Vagina (tissue), 2 donors: ENCODE measurements at places on chromosomes 3 and 15. TPM values are rescaled to one million over a fixed set of nuclear protein-coding genes. Genes with fewer than 3 reads are reported as not detected.

The EXD1 gene
- not detected for total RNA-seq

The ZPLD1 gene
- total RNA-seq, result not detected

The CLSTN2 gene
- total RNA-seq, result 16.0 TPM

The STRIT1 gene
- not detected for total RNA-seq

The SPSB4 gene
- total RNA-seq, result 0.98 TPM

The GP5 gene
- total RNA-seq, result not detected

The GOLGA8T gene
- 1.5 TPM for total RNA-seq

The COLQ gene
- 12.8 TPM for total RNA-seq

The UPK1B gene
- total RNA-seq, result not detected

The SLC15A2 gene
- total RNA-seq, result 0.49 TPM

The TRIM42 gene
- total RNA-seq, result not detected

The HCN4 gene
- total RNA-seq, result 0.25 TPM

The CAND2 gene
- 12.5 TPM for total RNA-seq

The ZDHHC19 gene
- total RNA-seq, result not detected

The SCAANT1 gene
- total RNA-seq, result not detected

The TNFAIP8L3 gene
- 21.9 TPM for total RNA-seq

The VWA5B2 gene
- 0.98 TPM for total RNA-seq

The POLG gene
- 50.3 TPM for total RNA-seq

The PTH1R gene
- 13.0 TPM for total RNA-seq

The SELENOS gene
- 47.6 TPM for total RNA-seq

The ANKRD63 gene
- not detected for total RNA-seq
